ENCODE measurements at places on chromosomes 13 and 19.

- DNase-seq = no peak
Measured at GRCh38 chr19:42512743-42513304, 15.5 kb downstream of the CEACAM1 start.

DNA sequence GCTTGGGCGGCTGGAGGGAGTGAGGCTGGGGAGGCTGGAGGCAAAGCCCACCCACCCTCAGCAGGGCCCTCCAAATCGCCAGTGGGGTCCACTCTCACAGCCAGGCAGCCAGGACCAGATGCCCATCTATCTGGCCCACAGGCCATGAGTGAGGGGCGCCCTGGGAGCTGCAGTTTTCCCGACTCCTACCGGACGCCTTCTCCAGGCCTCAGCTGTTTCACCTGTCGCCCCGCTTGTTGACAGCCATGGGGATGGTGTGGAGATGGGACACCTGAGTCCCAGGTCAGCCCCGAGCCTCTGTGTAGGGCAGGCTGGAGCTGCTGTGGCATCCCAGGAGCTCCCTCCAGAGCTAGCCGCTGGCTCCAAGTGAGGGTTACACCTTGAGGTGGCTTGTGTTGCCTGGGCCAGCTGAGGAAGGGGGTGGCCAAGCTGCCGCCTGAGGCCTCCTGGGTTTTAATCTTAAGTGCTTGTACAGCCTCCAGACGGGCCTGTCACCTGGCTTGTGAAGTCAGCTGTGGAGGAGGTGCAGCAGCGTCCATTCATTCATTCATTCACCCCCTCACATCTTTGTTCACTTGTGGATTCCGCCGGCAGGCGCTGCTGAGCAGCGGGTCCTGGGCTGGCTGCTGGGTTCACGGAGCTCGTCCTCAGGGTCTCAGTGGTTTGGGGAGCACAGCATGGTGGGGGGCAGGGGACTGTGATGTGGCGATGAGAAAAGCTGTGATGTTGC, 52.0 kb downstream of the COMP start:
- DNase-seq = no peak

GRCh38 chr19:34481861-34482379, 362 bp downstream of the WTIP start:
- DNase-seq = no peak

DNA sequence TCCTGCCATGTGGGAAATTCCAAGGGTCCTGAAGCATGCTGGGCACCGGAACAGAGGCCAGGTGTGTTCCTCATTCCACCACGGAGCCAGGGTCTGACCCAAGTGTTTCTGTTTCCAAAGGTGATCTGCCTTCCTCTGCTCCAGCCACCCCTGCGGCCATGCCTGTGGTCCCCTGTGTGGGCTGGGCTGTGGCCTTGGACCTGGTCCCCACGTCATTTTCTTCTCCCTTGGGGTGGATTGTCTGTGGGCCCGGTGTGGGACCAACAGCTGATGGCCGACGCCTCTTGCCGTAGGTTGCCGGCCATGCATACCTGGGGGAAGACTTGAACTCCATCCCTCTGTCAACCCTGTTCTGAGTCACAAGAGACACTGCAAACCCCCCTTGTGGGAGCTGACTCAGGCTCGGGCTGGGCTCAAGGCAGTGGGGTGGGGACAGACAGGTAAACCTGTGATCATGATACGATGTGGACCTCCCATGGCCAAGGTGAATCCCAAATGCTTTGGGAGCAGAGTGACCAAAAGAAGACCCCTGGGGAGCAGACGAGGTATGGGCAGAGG, 35.0 kb downstream of the ATP11A start:
- no peak for DNase-seq

GRCh38 chr19:18021121-18021755, 13.3 kb downstream of the ARRDC2 start:
- DNase-seq = peak; percentile 88

DNA sequence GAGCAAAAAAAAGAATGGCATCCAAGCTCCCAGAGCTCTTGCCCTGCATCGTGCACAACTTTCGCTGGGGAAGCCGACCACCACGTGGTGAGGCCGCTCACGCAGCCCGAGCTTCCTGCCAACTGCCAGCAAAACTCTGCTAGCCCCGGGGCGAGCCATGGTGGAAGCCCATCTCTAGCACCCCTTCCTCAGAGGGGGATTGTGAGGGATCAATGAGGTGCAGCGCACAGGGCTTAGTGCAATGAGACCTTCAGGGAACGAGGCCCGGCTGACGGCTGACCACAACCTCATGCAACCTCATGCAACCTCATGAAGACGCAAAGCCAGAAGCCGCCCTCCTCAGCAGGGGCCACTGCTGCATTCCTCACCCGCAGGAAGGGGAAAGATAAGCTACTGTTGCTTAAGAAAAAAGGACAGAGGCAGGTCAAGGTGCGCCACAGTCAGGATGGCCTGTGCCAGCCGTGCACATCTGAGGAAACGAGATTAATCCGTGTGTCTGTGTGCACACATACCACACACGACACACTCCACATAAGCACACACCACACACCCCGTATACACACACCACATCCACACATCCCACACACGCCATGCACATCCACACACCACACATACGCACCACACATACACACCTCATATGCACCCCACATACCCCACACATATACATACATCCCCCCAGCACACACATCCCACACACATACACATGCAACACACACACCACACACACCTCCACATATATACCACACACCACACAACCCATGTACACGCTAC, 9.6 kb downstream of the HSPBP1 start:
- DNase-seq = no peak

DNA sequence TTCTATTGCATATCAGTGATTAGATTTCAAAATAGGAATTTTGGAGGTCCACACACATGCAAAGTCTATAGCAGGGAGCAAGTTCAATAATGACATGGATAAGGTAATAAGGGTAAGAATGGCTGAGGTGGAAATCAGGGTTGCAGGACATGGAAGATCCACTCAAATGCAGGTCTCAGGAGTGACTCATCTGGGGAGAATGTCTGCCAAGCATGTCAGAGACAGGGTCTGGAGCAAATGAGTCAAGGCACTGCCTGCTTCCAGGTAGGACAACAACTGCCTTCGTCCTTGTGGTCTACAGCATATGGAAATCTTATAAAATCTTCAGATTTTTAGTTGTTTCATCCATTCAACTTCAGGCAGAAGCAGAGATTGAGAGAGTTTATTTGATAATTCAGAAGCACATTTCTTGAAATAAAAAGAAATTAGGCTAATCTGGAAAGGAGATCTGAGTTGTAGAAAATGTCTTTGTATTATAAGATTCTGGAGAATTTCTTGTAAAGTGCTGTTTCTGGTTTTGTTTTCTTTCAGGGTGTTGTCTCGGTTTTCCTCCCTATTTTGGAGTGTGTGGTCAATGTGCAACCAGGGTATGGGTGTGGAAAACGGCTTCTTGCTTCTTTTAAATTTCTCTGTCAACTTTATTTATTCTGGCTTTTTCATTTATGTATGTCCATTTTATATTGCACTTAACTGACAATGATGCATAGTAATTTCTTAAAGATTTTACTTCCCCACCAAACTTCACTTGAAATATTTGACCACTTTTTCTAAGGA, 748.8 kb downstream of the LIG4 start:
- DNase-seq = no peak

- DNase-seq = no peak
Measured at GRCh38 chr19:56142897-56143434, 1.9 kb downstream of the ZNF444 start.

- no peak for DNase-seq
Measured at GRCh38 chr19:34088292-34088691, 84.0 kb upstream of the LSM14A start.

- no peak for DNase-seq
Measured at GRCh38 chr13:35703061-35703460, 226.6 kb upstream of the MAB21L1 start.

DNA sequence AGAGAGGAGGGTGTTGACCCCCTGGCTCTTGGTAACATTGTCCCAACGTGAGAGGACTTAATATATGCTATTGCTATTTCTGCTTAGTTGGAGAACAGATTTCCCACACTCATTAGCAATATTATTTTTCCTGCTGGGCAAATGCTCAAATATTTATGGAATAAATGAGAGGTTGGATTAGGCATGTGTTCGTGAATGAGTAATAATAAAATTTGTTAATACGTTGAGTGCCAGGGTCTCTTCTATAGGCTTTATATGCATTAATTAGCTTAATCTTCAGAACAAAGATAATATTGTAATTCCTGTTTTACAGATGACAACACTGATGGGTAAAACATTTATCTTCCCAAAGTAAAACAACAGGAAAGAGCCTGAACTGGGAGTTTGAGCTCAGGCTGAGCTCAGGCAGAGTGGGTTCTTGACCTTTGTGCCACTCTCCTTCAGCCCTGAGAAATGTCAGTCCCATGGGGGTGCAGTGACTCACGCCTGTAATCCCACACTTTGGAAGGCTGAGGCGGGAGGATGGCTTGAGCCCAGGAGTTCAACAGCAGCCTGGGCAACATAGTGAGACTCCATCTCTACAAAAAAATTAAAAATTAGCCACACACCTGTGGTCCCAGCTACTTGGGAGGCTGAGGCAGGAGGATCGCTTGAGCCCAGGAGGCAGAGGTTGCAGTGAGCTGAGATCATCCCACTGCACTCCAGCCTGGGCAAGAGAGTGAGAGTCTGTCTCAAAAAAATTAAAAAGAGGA, 1.2 kb downstream of the ZNF233 start:
- DNase-seq = no peak

DNA sequence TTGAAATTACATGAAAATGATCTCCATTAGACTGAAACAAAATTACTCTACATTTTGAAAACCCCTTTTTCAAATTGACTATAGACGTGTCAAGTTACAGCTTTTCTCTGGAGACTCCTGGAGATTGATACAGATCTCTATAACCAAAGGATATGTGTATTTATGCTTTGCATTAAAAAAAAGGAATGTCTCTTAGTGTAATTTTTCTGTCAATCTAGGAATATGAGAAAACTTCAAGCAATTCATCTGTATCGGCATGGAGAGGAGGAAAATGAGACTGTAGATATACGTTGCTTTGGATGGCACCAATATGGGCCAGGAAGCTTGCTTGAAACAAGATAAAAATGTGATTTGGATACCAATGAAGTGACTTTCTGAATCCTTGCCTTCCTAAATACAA, 286.6 kb downstream of the PCDH9 start:
- no peak for DNase-seq

DNA sequence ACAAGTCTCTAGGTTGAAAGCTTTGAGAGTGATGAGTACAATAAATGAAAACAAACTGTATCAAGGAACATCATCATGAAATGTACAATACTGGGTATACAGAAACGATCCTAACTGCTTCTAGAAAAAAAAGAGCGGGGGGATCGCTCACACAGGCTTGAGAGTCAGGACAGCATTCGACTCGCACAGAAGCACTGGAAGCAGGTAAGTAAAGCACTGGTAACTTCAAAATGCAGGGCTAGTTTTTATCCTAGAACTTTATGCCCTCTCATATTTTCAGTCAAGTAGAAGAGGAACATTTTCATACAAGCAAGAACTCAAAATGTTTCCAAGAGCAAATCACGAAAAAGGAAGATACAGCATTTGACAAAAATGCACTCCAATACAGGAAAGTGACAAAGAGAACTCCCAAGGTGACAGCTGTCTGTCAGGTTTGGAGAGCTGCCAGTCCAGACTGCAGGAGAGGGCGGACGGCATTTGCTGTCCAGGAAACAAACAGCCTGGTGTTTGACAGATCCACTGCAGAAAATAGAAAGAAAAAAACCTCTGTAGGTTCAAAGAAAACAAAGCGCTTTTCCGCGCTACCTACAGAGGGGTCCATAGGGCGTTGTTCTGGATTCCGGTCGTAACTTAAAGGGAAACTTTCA, 58.2 kb upstream of the XPO4 start:
- DNase-seq = no peak

DNA sequence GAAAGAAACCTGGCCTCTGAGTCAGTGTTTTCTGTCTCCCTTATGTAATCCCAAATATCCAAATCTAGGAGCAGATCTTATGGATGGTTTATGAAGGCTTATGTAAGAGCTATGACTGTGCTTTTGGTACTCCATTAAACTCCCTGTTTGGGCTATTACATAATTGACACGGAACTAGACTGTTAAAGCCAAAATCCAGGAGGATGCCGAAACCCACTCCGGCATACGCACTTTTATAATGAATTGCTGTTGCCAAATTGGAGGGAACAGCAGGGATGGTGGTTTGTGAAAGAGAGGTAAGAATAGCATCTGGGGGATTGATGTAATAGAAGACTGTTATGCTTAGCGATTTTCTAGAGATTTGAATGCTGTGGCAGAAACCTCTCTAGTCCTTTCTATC, 2.0 kb downstream of the MTUS2 start:
- DNase-seq = no peak

- no peak for DNase-seq
Measured at GRCh38 chr19:29397748-29398147, 128.0 kb upstream of the VSTM2B start.

DNA sequence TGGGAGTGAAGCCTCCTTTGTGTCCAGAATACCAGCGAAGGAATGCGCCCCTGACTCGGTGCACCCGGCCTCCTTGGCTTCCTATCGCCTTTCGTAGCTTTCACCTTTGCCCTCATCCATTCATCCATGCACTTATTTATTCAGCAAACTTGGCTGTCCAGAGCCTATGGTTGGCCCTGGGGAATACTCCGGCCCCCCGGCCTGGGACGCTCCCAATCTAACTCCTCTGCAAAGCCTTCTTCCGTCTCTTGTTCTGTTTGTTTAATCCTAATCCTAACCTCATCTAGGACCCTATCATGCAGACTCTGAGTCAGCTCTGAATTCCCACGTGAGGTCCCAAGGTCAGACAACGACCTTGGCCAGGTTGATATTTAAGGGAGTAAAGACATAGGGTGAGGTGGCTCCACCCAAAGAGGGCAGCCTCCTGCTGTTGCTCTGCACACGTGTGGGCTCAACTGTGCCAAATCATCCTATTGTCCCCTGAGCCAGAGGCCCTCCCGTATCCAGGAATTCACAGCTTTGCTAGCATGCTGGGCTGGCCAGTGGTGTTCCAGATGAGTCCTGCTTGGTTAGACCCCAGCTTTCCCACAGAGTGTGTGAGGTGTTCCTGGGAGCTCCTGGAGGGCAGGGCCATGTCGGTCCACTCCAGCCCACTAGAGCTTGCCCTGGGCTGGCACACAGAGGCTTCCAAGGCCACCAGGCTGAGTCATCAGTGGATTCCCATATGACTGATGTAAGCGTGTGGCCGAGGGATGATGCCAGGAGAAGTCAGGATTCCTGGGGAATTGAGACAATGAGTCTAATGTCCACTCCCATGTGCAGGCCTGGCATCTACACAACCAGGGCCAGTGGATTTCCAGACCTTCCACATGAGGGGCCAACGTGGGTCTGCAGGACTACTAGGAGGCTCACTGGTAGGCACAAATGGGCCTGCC, 6.5 kb upstream of the CCNE1 start:
- no peak for DNase-seq

- no peak for DNase-seq
Measured at GRCh38 chr13:91014696-91015095, 332.8 kb upstream of the MIR17HG start.
